ENCODE measurements at places on chromosomes 1 and 21.

DNA sequence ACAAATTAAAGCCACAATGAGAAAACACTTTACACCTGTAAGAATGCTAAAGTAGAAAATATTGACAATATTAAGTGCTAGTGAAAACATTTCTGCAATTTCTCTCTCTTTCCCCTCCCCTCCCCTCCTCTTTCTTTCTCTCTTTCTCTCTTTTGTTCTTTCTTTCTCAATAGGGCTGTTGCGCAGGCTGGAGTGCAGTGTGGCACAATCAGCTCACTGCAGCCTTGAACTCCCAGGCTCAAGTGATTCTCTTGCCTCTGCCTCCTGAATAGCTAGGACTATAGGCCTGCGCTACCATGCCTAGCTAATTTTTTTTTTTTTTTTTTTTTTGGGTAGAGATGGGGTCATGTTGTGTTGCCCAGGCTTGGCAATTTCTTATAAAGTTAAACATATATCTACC, 5.9 kb upstream of the SHISAL2A start:
- DNase-seq = no peak

DNA sequence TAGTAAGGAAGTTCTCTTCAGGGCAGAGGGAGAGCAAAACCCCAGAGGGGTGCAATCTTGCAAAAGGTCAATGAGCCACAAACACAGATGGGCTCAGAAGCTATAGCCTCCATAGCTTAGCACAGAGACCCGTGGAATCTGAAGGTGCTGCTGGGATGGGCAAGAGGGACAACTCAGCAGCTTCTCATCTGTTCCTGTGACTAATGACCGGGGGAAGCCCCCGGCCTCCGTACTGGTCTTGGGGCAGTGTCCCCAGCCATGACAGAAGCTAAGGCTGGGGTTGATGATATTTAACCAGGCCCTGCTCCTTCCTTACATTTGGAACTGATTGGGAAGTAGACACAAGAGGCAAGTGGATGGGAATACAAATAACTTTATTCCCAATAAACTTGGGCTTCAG, 19.1 kb downstream of the EXOC8 start:
- DNase-seq = no peak

DNA sequence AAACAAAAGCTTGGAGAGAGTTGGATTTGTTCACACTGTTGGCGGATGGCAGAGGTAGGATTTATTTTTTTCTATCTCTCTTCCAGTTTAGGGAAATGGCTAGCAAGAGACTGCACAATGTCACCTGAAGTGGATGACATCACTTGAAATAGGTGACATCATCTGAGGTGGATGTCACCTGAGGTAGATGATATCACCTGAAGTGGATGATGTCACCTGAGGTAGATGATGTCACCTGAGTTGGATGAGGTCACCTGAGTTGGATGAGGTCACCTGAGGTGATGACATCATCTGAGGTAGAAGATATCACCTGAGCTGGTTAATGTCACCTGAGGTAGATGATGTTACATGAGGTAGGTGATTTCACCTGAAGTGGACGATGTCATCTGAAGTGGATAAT, 413.4 kb downstream of the DSCAM start:
- no peak for DNase-seq

DNA sequence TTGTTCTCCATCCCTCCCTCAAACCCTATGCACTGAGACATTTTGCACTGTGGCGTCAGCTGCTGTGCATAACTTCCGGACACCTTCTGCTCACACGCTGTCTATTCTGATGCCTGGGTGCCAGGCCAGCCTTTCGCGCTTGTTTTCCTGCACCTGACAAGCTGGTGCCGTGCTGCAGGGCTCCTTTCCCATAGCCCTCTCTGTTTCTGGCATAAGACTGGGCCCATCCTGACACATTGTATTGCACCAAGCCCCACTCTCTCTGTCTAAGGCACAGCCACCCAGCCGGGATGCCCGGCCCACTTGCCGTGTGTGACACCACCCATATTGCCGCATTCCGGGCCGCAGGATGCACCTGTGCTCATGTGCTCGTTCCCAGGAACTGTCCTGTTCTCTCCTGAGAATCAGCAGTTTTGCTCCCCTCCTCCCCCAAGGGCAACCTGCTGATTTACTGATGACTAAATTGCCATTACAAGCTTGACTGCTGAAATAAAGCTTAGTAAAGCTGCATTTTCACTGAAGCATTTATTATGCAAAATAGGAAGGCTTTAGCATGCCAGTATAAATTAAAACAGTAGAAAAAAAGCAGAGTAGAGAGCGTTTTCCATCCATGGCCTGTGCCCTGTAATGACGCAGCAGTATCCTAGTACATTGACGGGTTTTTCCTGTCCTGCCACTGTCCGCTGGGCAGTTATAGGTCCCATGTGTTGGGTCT, 88.0 kb downstream of the CD247 start:
- no peak for DNase-seq

- no peak for DNase-seq
Observed at GRCh38 chr1:63575340-63575826, 17.8 kb upstream of the PGM1 start.

Data from cortex of kidney (tissue), 1 donor.